Stimulated activated CD4-positive, alpha-beta T cell treated with anti-CD3 and anti-CD28 coated beads, Interleukin-1b, Interleukin-23, amount 100 ng/mL, for 4 hours (primary cell): ENCODE measurements at places on chromosomes 7 and 10.

- DNase-seq, result no peak
These were observed 19.6 kb upstream of the RET start for GRCh38 chr10:43057231-43057711.

DNA sequence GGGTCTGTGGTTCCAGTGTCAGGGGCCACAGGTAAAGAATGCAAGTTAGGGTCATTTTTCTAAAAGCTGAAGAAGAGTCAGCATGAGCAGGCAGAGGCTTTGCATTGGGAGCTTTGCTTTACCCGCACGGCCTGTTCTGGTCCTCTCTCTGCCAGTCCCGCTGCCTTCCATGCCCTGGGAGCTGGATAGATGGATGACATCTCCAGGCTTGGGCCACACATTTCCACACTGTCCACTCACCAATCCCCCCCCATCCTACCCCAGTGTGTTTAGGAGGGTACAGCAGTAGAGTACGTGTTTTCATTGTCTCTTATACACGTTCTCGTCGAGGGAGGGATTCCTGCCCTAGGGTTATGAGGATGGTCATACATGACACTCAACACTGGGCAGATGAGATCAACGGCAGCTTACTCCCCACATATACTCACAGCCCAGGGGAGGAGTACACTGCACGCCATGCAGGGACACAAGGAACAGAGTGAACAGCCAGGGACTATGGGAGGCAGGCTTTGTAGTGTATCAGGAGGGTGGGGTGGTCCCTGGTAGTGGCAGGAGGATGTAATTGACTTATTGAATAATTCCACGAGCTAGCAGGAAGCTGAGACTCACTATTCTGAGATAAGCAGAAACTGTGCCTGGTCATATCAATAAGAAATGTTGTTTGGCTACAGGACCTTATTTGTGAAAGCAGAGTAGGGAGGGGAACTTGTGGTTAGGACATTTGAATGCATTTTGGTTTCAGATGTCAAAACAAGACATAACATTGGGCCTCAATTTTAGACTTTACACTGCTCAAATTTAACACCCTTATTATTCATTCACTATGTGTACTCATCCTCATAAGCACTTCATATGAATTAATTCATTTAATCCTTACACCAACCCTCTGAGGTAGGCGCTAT, 36.6 kb downstream of the PLPP4 start:
- no peak for DNase-seq

- DNase-seq, result no peak
These were observed 233.6 kb upstream of the PPP1R3A start for GRCh38 chr7:114152314-114152938.

GRCh38 chr7:105841866-105842265, 34.5 kb downstream of the ATXN7L1 start:
- no peak for DNase-seq

GRCh38 chr7:143279186-143280098, 5.3 kb upstream of the TMEM139 start:
- no peak for DNase-seq

DNA sequence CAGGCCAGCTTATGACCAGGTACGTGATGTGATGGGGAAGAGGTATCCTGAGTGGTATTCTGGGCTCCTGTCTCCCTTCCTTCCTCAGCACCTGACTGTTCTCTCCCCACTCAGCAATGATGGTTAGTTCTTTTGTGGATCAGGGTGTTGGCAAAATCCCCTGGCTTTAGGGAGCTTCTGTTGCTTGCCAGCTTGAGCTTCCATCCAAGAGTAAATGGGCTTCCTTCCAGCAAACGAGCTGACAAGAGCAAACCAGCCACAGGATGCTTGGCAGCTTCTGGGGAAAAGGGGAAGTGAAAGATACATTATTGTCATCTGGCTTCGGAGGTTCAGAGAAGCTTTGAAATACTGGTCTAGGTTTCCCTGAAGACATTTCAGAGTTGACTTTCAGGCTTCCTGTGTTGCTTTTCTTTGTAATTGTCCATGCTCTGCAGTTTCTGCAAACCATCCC, 5.2 kb downstream of the DUSP5 start:
- no peak for DNase-seq

- DNase-seq, result no peak
These were observed 9.2 kb upstream of the TRUB1 start for GRCh38 chr10:114928818-114929217.

- no peak for DNase-seq
These were observed 17.6 kb downstream of the BCCIP start for GRCh38 chr10:125840955-125841354.

GRCh38 chr10:61411706-61412105, 41.5 kb downstream of the TMEM26 start:
- no peak for DNase-seq

- DNase-seq, result no peak
These were observed 21.6 kb downstream of the PNLIP start for GRCh38 chr10:116567335-116567734.

DNA sequence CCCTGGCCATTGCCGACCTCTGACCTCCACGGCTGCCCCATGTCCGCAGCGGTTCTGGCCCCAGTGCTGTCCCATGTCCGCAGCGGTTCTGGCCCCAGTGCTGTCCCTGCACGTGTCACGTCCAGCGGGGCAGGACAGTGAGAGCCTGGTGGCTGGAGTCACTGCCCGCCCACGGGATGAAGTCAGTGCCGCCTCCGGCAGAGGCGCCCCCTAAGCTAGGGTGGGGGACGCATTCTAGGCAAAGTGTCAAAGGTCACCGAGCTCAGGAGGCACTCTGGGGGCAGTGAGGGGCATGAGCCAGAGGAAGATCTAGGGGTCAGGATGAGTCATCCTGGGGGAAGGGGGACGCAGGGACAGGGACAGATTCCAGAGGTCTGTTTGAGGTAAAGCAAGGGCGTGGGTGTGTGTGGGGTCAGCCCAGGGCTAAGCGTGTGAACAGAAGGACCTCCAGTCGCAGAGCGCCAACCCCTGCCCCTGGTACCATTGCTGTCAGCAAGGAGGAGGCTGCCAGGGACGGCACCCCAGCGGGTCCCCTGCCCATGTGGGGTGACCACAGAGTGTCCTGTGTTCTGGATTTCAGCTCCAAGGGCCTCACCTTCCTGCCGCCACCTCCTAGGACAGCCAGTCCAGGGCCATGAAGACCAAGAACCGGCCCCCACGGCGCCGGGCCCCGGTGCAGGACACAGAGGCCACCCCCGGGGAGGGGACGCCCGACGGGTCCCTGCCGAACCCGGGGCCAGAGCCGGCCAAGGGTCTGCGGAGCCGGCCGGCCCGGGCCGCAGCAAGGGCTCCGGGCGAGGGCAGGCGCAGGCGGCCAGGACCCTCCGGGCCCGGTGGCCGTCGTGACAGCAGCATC, 665 bp downstream of the BHLHA15 start:
- no peak for DNase-seq

GRCh38 chr10:997266-998022, 9.2 kb downstream of the GTPBP4 start:
- no peak for DNase-seq

DNA sequence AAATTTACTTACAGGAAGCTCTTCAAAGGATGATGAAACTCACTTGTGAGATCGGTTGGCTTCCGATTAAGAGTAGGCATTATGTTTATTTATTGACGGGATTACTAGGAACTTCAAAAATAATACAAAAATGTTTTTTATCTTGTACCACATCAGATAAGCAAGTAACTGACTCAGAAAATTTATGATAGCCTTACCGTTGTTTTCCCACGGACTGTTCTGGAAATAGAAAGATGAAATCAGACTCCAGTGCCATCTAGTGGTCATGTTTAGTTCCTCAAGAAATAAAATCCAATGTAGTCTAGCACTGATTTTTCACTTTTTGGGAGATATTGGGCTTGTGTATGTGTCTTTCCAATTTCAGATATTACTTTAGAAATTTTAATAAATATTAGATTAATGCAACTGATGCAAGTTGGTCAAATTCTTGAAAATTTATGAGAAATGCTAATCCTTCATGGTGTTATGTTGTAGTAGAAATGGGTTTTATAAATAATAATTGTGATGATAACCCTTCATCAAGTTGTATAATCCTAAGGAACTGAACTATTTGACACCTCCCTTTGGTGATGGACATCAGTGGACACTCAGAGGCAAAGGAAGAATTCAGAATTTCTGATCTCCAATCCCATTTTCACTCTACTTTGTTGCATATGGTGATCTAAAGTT, 168.8 kb downstream of the TMEM26 start:
- DNase-seq, result no peak

DNA sequence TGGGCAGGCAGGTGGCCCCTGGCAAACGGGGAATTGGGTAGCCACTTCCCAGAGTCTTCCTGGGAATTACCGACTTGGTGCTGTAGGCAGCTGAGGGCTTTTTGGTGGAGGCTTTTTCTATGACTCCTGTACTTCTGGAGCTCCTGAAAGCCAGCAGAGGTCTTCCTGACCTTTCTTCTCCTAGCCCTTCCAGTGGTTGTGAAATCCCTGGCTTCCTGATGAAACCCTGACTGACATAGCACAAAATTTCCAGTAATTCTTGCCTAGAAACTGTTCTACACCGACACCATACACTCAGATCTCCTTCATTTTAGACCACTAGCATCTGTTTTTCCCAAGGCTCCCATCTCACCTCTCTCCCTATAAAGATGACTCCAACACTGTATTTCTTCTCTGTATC, 120.2 kb downstream of the STRA8 start:
- no peak for DNase-seq

DNA sequence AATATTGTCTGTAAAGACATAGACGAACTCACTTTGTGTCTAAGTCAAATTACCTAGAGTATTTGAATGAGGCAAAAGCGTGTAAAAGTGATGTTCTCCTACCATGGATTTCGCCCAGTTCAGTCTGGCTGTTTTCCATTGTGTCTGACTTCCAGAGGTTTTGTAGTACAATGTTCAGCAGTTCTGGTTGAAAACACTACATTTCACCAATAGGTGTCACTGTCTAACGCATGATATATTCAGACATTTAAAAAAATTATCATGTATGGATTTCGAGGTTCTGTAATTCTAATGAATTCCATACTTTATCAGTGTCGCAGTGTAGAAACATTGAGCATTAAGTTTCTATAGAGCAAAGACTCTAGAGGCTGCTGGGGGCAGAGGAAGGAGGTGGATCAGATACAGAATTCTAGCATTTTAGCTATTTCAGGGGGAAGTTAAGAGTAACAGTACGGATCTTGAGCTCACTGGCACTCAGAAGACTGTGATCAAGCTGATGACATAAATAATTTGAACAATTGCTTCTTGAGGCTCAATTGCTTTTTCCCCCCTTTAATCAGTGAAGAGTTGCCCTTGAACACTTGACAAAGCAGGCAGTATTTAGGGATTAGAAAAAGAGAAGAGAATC, 196.9 kb upstream of the RHOBTB1 start:
- DNase-seq, result no peak

DNA sequence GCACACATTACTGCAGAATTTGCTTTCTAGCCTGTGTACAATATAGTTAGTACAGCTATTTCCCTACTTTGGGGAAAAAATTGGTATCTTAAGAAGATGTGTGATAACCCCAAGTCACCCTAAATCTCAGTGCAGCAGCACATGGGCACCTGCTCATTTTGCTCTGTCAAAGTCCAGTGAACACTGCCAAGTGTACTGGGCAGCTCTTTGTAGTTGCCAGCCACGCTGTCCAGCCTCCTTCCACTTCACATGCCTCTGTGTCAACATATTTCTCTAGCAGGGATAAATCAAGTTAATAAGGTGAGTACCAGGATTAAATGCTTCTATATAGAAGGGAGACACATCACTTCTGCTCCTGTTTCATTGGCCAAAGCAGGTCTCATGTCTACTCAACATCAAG, 87.1 kb upstream of the CDC14C start:
- DNase-seq, result no peak

- DNase-seq, result no peak
These were observed 1.7 kb downstream of the GLRX3 start for GRCh38 chr10:130137659-130138478.

DNA sequence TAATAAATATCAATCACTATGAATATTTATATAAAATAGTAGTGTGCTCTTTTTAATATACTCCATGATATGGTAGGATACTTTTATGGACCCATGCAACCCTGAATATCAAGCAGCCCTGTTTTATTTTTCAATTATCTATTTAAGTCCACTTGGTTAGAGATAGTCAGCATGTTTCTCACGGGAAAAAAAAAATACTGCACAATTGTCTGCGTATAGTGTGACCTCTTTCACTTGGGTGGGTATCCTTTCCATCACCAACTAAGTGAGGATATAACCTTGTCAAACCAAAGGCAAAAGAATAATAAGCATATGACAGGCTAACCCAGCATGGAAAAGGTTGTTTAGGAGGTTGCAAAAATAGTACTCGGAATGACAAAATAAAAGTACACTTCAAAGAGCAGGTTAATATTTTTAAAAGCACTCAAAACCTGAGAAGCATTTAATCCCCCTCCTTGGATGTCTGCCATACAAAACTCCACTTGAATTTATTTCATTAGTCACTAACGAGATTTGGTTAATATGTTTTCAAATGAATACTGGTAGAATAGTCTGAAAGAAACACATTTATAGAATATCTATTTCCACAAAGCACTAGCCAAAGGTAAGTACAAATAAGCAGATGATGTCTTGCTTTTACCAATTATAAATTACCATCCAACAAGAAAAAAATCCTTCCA, 76.5 kb downstream of the IMMP2L start:
- DNase-seq, result no peak

DNA sequence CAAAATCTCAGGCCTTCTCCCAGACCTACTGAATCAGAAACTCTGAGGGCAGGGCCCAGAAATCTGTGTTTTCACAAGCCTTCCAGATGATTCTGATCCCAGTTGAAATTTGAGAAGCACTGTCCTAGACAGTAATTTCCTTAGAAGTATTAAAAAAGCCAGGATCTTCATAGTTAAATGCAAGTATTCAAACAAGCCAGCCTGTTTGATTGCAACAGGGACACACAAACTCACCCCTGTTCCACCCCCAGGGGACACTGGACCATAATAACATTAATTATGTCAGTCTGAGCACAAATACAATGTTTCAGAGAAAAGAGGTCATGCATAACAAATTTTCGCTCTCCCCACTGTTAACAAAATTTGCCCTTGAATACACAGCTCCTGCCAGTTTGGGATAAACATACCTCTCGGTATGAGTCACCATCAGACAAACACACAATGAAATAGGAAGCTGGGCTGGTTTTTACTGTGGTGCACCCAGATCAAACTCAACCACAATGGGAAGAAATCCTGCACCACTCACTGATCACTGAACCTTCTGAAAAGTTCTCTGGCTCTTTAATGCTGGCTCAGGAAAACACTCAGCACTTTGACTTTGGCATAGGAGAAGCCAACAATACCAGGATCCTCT, 34.3 kb downstream of the ABLIM1 start:
- no peak for DNase-seq

DNA sequence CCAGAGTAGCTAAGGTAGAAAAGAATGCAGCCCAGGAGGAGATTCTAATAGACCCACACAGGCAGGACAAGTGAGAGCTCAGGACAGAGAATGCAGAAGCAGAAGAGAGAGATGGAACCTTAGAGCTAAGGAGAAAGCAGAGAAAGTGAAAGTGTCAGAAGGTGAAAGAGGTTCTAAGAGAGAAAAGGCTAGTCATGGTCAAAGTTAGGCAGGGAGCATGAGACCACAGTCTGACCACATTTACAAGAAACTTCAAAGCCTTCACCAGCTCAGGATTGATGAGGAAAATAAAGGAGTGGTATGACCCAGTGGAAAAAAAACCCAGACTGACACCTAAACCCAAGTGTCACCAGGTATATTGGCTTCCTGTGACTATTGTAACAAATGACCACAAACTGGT, 131.8 kb upstream of the WDR11 start:
- DNase-seq, result no peak

GRCh38 chr10:101258179-101258885, 29.1 kb upstream of the LBX1 start:
- no peak for DNase-seq

GRCh38 chr7:140623980-140624379, 16.6 kb downstream of the DENND2A start:
- DNase-seq, result no peak
